Anterior cingulate cortex (tissue), 58 donors: ENCODE measurements at places on chromosomes 2 and 18.
A peak's percentile ranks its signal among the peaks of the same experiment; 100 is the strongest.

DNA sequence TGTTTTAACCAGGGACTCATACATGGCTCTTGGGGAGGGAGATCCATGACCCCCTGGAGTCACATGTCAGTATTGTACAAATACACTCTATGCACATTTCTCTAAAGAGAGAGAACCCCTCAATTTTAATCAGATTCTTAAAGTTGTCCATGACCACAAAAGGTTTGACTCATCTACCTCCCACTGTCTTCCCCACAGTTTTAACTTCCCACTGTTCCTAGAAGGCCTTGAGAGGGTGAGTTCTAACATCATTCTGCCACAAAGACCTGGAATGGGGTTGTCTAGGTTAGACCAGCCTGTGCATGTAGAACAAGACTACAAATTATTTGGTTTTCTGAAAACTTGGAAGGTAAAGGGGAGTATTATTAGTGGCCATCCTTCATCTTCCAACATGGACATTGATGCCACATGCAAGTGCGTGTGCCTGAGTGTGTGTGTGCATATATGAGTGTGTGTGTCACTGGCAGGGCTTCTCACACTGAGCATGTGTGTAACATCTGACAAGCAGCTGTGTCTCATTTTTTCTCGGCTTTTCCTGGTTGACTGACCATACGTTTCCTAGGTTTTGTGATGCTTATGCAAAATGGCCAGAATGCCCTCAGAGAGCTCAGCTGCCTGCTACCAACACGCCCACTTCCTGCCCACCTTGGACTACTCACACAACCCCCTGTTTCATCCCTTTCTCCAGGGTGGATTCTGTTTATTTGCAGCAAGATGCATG lies 94.6 kb upstream of the LGALSL start:
- no peak for DNase-seq

- no peak for DNase-seq
These were observed 41.8 kb downstream of the TTC32 start for GRCh38 chr2:19860022-19860421.

DNA sequence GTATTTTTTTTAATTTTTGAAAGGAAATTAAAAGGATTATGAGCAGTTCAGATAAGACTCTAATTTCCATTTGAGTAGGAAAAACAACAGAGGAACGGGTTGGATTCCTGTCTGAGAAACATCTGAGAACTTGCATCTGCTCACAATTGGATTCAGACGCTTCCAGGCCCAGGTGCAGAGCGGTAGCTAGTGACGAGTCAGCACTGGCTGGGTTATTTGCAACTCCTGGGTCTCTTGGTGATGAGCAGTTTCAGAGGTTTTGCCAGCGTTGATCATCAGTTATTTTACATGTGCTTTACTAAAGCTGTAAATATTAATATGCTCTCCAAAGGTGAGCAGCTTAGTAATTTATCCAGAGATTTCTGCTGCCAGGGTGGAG lies 39.1 kb upstream of the B3GNT7 start:
- no peak for DNase-seq

DNA sequence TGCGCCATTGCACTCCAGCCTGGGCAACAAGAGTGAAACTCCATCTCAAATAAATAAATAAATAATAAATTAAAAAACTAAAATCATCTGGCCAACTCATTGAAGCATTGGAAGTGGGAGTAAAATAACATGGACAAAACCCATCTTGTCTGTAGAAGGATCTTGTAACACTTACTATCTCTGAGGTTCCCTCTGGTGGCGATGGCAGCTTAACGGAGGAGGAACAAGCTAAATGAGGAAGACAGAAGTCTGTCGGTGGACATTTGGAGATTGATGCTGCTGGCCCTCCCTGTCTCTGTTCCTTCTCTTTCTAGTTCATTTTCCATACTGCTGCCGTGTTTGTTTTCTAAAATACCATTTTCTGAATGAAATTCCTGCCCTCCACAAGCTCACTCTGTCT lies 43.4 kb downstream of the ZCCHC2 start:
- peak; percentile 44 for DNase-seq

GRCh38 chr2:202278944-202279343 lies 13.4 kb downstream of the NOP58 start:
- DNase-seq, result no peak

GRCh38 chr2:16763056-16763455 lies 97.4 kb upstream of the CYRIA start:
- DNase-seq, result no peak

- no peak for DNase-seq
These were observed 159.6 kb upstream of the TPO start for GRCh38 chr2:1253629-1254028.

DNA sequence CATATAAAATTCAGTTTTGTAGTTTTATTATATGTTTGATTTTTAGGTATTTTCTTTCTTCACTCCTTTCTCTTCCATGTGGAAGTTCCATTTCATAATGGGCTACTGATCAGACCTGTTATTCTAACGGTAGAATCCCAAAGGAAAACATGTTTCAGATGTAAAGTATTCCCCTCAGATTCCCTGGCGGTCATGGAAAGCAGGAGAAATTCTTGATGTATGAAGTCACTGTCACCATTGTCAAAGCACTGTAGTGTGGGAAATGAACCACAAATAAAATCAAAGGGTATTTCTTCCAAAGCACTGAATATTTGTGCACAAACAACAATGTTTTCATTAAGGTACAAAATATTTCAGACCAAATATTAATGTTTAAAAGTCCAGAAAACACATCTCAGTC lies 237.3 kb upstream of the KLHL14 start:
- DNase-seq, result no peak

DNA sequence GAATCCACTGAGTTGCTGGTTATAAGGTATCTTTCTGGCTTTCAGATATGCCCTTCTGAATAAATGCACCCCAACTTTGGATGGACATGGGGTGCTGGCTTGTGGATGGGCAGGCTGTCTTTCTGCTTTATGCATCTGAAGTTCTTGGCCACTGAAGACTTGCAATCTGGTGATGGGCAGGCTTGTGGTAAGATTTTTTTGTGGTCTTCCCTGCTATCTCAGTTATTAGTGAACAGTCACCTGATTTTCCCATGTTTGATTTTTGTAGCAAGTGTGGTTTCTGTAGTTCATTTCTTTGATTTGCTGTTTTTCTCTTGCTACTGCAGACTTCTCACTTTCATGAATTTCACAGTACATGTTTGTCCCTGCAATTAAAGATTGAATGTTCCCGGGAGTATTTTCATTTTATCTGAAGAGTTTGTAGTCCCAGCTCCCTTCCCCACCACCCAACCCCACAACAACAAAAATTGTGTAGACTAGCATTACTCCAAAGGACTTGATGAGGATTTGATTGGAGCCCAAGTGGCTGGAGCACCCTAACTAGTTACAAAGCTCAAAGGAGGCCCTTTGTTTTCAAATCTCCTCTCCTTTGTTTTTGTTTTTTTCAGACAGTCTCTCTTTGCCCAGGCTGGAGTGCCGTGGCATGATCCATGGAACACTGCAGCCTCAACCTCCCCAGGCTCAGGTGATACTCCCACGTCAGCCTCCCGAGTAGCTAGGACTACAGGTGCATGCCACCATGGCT lies 63.6 kb upstream of the MGAT5 start:
- no peak for DNase-seq

GRCh38 chr2:190882411-190882766 lies 1.8 kb downstream of the GLS start:
- no peak for DNase-seq

DNA sequence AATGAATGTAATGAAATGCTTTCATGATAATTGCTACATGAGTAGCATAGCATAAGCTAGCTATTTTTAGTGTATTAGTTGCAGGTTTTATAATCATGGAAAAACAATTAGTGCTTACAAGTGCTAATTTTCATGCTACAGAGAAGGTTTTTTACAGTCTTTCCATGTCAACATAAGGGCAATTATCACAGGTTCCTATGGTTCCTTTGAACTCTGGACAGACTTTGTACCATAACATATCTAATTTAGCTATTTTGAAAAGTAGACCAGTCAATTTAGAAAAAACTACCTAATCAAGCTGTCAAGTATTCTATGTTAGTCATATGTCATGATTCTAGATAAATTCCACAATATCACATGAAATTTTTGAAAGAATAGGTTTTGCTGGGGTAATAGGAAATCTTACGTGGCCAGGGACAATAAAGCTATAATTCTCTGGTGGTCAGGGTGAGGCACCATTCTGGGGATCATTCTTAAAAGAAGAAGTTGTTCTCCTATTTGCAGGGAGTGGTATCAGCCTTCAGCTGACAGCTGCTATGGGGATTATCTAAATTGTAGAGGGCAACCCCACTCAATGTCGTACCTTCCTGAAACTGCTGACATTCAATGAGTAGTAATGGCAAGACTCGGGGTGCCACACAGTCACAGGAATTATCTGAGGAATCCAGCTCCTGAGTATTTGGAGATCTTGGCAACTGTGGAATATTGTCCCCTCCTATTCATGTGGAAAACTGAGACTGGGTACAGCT lies 724.0 kb upstream of the LINC00305 start:
- no peak for DNase-seq

GRCh38 chr2:183010112-183010511 lies 28.1 kb downstream of the NCKAP1 start:
- no peak for DNase-seq

DNA sequence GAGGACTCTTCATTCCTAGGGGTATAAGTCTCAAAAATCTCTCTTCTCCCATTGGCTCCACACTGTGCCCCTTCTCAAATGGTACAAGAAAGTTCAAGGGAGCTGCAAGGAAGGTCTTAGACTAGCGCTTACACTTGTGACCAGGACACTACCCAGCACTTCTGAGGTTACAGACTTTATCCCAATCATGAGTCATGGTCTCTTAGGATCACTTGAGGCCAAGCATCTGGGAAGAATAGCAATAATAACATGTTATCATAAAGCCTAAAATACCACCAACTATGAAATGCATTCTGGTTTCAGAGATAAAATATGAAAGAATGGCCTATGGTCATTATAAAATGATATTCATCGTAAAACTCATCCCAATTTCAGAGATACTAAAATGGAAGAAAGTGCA lies 309.9 kb upstream of the PKDCC start:
- no peak for DNase-seq

- DNase-seq, result no peak
These were observed 99.1 kb upstream of the PELI1 start for GRCh38 chr2:64243081-64244036.

DNA sequence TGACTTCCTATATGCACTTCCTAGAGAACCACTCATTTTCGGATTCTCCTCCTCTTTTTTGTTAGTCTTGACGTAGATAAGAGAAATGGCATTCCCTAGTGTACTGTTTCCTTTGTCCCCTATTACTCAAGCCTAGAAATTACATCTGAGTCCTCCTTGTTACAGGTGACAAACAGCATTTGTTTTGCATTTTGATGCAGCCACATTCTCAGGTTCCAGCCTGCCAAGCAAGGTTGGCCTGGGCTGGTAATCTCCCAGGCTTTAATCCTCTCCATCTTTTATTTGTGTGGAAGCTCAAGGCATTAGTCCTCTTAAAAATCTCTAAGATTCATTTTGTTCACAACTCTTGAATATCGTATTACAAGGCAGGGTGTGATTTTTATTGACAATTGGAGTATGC lies 318.0 kb upstream of the NRP2 start:
- DNase-seq, result no peak

DNA sequence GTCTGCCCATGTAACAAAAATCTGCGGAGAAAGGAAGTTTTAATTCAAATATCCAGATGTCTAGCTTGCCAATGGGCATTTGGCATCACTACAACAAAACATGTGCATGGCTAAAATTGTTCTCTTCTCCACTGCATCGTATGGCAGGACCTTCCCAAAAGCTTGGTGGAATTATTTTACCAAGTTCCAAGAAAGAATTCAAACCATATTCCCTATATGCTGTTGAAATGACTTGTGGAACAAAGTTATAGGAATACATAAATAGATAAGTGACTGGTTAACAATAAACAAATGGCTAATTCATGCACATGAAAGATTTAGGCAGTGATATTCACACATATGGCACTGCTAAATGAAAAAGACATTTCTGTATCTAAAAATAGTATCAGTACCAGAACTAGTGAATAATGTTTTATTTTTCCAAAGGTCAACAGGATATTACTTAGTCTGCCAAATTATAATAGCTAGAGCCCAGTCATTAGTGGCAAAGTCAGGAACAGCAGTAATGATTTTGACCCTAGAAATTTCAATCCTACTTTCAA lies 425.4 kb upstream of the VRK2 start:
- DNase-seq, result no peak

DNA sequence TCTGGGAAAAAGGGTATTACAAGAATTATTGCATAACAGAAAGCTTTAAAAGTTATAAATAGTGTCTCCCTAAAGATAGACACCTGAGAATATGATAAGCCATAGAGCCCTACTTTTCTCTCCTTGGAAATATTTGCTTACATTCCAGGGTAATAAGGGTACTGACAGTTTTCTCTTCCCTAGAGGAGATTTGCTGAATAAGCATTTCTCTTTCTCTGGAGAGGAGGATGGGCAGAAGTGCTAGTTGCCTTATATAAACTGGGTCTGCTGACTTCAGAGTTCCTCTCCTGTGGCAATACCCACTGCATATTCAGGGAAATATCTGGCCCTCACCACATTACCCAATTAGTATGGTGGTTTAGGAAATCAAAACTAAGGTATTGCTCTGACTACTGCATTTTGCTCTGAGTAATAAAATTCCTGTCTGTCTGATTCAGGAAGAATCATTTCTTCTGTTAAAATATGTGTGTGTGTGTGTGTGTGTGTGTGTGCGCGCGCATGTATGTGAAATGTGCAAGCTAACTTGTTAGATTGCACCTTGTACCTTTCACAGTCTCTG lies 1391.3 kb downstream of the DSC3 start:
- no peak for DNase-seq

GRCh38 chr18:73688851-73689711 lies 458.6 kb downstream of the FBXO15 start:
- no peak for DNase-seq

- no peak for DNase-seq
These were observed 63.5 kb upstream of the FN1 start for GRCh38 chr2:215499331-215499730.

DNA sequence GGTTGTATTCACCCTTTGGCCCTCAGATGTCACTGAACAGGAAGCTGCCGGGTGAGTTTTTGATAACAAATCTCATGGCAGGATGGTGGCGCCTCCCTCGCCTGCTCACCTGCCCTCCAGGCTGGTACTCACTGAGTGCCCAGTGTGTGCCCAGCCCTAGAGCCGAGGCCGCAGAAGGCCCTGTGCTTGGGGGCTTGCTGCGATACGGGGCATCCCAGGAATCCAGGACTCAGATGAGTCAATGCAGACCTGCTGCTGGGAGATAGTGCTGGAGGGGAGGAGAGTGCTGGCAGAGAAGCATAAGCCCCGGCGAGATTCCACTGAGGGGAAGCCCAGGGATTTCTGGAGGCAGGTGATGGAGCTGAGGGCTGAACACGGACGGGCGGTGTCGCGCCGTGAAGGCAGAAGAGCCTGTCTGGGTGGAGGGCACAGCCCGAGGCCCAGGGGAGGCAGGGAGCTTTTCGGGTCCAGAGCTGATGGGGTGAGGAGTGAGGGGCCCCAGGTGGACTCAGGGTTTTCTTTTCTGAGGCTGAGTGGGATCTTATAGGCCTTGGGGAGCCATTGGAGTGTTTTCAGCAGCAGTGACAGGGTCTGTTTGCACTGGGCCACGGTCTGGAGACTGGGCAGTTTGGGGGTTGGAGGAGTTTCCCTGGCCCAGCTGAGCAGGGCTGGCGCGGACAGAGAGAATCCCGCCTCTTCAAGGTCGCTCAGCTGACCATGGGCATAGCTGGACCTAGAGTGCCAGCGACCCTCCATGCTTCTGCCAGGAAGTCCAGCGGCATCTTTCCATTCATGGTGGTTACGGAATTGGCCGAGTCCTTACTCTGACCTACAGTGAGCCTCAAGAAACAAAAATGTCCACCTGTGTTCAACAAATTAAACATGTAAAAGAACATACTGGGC lies 35.5 kb downstream of the LDLRAD4 start:
- no peak for DNase-seq
